HS-5 (cell line): ENCODE measurements at places on chromosomes 5 and 9.

GRCh38 chr9:38154501-38155421 lies 85.7 kb upstream of the SHB start:
- no peak for DNase-seq

DNA sequence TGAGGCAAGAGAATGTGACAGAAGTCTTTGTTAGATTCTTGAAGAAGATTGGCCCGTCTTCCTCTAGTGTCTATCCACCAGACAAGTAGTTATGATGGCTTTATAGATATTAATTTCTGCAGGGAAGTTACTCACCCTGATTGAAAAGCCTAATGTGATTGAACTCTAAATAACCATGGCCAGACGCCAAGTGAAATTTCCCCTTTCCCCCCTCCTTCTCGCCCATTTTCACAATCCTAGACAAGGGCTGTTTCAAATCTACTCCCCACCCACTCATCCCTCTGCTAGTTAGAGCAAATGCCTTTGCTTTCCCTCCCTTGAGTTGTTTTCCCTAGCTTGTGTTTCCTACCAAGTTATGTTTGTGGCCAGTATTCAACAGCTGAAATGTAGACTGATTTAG lies 182.5 kb downstream of the TMEM167A start:
- no peak for DNase-seq

GRCh38 chr9:110048403-110048975 lies 159.5 kb downstream of the C9orf152 start:
- DNase-seq, result no peak

DNA sequence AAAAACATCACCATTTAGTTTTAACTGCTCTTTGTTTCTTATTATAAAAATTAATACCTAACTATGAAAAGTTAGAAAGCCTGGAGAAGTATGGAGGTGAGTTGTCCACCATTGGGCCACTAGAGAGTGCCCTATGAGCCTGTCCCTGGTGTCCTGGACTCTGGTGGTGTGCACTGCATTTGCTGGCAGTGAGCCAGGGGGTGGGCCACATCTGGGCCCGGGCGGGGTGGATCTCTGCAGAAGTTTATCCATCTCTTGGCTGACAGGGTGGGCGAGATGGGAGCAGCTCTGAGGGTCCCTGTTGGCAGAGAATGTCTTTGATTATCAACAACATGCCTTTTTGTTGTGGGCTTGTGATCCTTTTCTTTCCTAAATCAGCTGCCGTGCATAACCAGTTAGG lies 8.2 kb downstream of the TENT4A start:
- DNase-seq, result no peak

GRCh38 chr9:18857334-18857733 lies 175.7 kb downstream of the SAXO1 start:
- no peak for DNase-seq

- DNase-seq, result no peak
These were observed 57.9 kb downstream of the OSTF1 start for GRCh38 chr9:75146229-75146628.

- no peak for DNase-seq
These were observed 40.6 kb downstream of the SLC1A3 start for GRCh38 chr5:36647046-36647445.
